ENCODE measurements at places on chromosomes 7 and 10.

GRCh38 chr7:78018641-78019446 is 220.3 kb downstream of the PHTF2 start:
- peak; percentile 27 for DNase-seq

DNA sequence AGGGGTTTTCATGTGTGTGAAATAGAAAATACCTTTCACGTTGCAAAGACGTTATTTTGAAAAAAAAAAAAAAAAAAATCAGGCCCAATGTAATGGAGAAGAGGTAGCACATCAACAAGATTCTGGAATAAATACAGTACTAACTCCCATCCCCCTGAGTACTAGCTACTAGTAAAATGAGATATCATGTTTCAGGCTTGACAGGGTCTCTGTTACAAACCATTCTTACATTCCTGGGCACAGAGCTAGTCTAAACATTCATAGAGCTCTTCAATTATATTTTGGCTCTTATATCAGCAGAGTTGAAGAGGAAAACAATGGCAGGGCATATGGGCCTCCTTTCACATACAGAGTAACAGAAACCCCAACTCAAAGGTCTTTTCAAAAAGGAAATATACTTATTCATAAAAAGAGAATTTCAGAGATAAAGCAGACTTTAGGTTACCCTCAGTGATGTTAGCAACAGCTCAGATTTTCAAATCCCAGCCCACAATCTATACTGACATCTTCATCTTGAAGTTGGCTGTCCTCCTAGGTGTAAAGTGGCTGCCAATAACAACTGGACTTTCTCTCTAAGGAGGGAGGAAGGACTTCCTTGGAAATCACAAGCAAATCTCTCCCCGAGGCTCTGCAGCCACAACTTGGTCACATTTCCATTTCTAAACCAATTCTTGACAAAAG is 18.6 kb downstream of the C7orf33 start:
- DNase-seq = no peak

- no peak for DNase-seq
Measured at GRCh38 chr10:95233377-95234034, 39.5 kb downstream of the ACSM6 start.

DNA sequence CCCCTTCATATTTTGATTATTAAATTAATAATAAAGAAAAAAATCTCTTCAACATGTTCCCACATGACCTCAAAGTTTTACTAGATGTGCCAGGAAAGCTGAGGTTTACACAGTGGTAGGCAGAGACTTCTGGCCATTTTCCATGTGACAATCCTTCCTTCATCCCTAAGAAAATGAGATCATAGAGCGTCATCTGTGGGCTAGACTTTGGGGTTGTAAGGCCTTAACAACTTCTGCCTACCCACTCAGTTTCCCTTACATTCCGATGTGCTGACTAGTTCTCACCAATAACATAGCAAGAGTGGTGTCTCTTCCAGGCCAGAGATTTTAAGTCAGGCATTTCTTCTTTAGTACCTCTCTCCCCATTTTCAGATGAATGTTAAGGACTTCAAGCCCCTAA is 171.1 kb upstream of the PHF14 start:
- DNase-seq = no peak

GRCh38 chr10:6995341-6995740 is 415.3 kb upstream of the PRKCQ start:
- DNase-seq = no peak

DNA sequence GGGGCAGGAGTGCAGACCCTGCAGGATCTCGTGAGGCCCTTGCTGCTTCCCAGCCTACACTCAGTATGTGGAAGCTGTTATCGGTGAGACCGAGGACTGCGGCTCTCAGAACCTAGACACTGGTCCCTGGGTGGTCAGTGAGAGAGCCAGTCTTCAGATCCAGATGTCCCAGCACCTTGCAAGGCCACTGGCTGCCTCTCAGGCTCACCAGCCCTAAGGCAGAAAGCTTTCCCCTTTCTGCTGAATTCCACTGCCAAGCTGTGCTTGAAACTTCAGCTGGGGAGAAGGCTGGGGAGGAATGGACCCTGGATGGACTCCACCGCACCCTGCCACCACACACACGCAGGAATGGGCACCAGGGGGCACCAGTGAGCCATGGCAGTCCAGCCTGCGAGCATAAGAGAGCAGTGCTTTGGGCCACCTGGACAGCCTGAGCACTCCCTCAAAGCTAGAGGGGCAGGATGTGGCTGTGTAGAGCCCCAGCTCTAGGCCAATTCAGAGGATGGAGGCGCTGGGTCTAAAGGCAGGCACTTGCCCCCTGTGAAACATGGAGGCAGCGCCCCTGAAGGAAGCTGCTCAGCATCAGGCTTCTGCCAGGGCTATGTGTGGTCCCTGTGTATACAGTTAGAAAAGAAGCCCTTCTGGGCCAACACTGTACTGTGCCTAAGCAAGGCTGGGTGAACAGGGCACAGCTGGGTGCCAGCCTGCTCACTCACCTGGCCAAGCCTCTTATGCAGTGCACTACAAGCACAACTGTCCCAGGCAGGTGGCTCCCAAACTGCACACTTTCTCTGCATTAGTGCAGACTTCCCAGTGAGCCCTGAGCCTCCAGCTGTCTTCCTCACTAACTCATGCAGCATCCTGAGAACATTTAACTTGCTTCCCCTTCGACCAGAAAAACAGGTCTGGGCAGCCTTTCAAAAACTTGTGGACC is 21.6 kb downstream of the TMEM72 start:
- peak; percentile 79 for DNase-seq

DNA sequence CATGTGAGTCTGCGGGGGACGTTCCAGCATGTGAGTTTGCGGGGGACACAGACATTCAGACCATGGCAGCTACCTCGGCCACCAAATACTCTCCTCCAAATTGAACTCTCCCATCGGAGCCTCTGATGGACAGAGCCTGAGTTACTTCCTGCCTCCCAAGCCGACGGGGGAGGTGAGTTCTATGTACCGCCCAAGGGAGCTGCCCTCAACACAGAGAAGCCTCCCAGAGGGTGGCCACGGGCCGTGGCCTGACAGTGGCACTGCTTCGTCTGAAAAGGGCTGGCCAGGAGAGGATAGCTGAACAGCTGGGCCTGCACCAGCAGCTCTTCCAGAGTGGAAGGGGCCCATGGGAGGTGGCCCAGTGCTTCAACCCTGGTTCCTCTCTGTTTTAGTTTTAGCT is 274.5 kb upstream of the PPP2R2D start:
- DNase-seq = no peak

- no peak for DNase-seq
Measured at GRCh38 chr10:85524001-85524666, 842.5 kb downstream of the GRID1 start.

DNA sequence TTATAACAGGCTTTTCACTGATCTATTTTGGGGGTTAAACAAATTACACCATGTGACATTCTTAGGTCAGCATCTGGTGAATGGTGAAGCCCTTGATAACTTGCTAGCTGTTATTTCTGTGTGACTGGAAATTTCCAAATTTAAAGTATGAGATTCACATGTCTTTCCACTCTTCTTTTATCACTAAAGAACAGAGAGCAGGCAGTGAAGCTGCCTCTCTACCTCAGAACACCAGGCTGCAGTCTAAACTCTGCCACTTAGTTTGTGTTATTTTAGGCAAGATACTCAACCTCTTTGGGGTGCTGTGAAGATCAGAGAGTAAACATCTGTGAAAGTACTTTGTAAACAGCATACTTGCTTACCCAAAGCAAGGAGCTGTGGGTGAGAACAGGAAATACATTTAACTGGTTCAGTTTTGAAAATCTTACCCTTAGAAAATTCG is 15.5 kb upstream of the SP4 start:
- DNase-seq = no peak

DNA sequence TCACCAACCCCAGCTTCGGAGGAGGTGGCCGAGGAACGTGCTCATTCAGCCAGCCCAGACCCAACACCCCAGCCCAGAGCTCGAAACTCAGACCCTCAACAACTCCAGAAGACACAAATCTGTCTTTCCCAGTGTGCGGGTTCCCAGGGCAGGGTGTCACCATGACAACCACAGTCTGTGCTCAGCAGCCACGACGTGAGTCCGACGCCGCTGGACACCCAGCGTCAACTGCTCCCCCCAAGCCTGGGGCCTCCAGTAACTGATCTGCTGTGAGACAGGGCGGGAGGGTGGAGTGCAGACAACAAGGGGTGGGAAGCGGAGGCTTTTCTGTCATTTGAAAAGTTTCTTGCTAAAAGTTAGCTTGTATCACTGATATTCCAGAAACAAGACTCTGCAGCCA is 167.2 kb downstream of the MAD1L1 start:
- DNase-seq = no peak

GRCh38 chr7:1709281-1709680 is 39.2 kb downstream of the ELFN1 start:
- DNase-seq = no peak

- DNase-seq = peak; percentile 79
Measured at GRCh38 chr7:43260980-43261878, 148.8 kb downstream of the HECW1 start.

GRCh38 chr7:30445770-30446169 is 32.8 kb downstream of the NOD1 start:
- peak; percentile 93 for DNase-seq

- DNase-seq = no peak
Measured at GRCh38 chr7:147432079-147432478, 1158.5 kb upstream of the C7orf33 start.

- no peak for DNase-seq
Measured at GRCh38 chr10:43194859-43195258, 56.6 kb downstream of the CSGALNACT2 start.

DNA sequence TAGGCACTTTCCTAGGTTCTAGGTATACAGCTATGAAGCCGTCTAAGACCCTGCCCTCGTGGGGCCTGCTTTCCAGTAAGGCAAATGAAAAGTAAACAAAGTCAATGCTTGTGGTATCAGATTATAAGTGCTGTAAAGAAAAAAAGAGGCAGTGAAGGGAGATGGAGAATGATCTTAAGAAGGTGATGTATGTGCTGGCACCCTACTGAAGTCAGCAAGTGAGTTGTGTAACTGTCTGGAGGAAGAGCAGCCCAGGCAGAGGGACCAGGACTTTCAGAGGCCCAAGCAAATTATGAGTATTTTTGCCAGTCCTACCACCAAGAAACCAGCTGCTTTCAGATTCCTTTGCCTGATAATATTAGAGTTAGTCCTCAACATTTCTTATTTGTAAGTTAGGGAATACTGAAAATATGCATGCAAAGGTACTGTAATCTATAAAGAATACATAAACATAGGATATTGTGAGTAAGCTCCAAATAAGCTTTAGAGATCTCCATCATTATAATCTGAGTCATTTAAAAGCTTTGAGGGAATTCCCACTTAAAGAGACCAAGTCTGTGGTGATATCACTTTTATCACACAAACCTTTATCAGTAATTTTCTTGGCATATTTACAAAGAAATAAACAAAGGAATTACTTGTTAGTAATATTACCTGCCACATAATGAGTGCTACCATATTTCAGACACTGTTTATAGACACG is 329.2 kb upstream of the LRGUK start:
- DNase-seq = no peak

DNA sequence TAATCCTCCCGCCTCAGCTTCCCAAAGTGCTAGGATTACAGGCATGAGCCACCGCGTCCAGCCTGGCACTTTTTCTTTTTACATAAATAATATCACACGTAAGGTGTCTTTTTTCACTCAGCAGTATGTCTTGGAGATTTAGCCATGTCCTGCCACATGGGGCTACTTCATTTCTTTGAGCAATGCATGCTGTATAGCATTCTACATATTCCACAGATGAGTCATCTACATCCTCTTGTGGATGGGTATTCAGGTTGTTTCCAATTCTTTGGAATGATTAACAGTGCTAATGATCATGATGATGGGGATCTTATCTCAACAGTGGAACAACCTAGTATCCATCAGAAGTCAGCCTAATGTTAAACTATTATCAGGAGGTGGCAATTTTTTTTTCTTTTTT is 50.8 kb downstream of the ZNF503 start:
- no peak for DNase-seq

GRCh38 chr7:87144173-87144657 is 8.0 kb upstream of the DMTF1 start:
- no peak for DNase-seq

DNA sequence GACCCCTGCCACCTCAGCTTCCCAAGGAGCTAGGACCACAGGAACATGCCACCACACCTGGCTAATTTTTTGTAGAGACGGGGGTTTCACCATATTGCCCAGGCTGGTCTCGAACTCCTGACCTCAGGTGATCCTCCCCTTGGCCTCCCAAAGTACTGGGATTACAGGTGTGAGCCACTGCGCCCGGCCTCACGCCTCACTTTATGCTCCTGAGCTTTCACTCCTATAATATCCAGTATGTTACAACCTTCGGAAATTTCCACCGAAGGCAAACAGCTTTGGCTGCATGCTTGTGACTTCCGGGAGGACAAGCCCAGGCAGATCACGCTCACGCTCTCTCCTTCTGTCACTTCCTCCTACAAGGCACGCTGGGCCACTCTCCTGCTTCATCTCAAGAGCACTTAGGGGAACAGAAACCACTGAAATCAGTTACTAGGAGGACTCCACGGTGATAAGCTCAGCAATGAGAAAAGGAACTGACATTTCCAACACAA is 4.4 kb upstream of the MAD1L1 start:
- peak; percentile 98 for DNase-seq
